HepG2 (cell line): ENCODE measurements at places on chromosomes 16 and 17.

GRCh38 chr17:79721993-79722671 is 8.6 kb upstream of the ENPP7 start:
- DNase-seq = peak; percentile 64

DNA sequence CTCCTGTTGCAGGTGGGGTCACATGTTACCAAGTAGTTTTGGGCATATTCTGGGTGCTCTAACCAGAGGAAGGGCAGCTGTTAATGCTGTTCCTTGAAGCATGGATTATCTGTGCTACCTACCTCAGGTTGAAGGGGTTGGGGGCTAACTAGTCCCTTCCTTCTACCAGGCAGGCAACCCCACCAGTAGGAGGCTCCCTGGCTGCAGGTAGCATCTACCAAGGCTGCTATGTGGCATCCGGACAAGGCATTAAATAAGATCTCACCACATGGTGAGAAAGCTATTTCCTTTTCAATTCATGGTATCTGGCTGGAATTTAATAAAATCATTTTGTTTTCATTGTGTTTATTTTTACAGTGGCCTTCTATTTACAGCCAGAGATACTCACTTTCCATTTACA is 62.5 kb downstream of the CACNG3 start:
- DNase-seq = no peak

GRCh38 chr17:78324391-78325075 is 35.3 kb downstream of the SOCS3 start:
- no peak for DNase-seq

- peak; percentile 22 for DNase-seq
Observed at GRCh38 chr16:85220125-85220839, 108.0 kb upstream of the CIBAR2 start.

- DNase-seq = no peak
Observed at GRCh38 chr17:30238387-30239088, 3.0 kb upstream of the SLC6A4 start.

- no peak for DNase-seq
Observed at GRCh38 chr17:29190039-29190438, 9.8 kb upstream of the MYO18A start.

DNA sequence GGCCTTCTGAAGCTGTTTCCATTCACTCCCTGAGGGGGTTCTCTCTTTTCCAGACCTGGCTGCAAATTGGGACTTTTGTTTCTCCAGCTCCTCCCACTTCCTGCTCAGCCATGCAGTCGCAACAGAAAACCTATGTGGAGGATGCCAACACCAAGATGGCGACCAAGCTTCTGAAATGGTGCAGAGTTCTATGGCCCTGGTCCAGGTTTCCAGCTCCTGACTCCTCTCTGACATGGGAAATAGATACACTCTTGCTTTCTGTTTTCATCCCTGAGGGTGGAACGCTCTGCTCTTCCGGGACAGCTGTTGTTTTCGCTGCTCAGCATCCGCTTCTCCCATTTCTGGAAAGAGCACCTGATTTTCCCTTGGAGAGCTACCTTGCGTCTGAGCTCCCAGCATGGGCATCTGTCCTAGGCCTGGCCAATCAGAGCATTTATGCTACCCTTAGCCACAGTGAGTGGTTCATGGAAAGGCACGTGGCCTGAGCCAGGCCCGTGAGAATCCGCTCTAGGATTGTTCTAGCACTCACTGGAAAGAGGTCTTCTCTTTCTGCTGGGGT is 8.1 kb downstream of the GPRC5B start:
- DNase-seq = no peak

GRCh38 chr17:42027590-42027889 is 7.7 kb downstream of the NKIRAS2 start:
- no peak for DNase-seq

- DNase-seq = no peak
Observed at GRCh38 chr16:67183-67791, 5.1 kb downstream of the RHBDF1 start.

DNA sequence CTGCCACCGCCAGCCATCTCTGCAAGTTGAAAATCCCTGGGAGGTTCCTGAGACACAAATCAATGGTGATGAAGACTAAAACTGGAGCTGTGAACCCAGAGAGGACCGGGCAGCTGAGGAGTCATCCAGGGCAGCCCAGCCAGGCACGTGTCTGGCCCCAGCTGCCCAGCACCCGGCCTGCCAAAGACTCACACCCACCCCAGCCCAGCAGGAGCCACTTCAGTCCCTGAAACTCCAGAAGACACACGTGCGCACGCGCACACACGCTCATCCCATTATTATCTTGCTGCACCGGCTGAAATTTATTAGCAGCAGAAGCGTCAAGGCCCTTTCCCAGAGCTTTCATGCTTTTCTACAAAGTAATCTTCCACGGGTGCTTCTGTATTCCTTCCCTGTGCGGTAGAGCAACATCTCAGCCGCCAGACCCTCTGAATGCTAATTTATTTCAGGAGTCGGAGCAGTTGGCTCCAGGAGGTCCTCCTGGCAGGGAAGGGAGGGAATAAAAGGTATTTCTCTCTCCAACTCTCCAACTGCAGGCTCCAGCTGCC is 59.8 kb upstream of the RBFOX3 start:
- DNase-seq = no peak

GRCh38 chr16:66207139-66207882 is 159.2 kb upstream of the CDH5 start:
- DNase-seq = no peak

DNA sequence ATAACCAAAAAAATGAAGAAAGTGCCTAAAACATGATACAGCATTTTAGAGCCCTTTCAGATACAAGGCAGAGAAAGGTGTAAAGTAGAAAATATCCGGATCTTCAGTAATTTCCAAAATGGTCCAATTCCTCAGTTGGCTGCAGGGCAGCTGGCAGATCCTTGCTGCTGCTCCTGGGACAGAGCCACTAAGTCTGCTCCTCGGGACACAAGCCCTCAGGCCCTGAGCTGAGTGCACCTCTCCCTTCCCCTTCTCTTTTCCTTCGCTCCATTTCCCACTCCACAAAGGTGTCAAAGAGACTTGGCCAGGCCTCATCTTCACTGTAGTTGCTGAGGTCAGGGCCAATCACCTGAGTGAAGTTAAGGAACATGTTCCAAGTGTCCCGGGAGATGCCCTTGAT is 40.5 kb downstream of the DCUN1D3 start:
- DNase-seq = no peak

DNA sequence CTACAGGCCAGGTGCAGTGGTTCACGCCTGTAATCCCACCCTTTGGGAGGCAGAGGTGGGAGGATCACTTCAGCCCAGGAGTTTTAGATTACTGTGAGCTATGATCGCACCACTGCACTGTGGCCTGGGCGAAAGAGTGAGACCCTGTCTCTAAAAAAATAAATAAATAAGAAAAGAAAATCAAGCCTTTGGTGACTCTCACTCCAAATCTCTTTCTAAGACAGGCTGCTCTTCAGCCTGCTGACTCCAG is 976 bp downstream of the ABCC3 start:
- DNase-seq = no peak

GRCh38 chr17:38867179-38867967 is 2.5 kb upstream of the LASP1 start:
- peak; percentile 77 for DNase-seq

DNA sequence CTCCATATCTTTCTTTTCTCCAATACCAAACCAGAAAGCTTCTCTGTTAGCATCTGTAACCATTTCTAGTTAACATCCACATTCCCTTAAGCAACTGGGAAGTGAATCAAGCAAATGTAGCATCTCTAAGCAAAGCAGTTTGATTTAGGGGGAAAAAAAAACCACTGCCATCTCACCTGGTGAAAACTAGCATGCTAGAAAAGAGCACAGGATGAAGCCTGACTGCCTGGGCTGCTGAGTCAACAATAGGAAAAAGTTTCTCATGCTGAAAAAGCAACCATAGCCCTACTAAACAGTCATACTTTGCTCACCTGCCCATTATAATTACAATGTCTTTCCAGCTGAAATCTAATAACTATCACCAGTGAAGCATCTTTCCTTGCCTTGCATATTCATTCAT is 139.3 kb downstream of the ANKFN1 start:
- DNase-seq = no peak

DNA sequence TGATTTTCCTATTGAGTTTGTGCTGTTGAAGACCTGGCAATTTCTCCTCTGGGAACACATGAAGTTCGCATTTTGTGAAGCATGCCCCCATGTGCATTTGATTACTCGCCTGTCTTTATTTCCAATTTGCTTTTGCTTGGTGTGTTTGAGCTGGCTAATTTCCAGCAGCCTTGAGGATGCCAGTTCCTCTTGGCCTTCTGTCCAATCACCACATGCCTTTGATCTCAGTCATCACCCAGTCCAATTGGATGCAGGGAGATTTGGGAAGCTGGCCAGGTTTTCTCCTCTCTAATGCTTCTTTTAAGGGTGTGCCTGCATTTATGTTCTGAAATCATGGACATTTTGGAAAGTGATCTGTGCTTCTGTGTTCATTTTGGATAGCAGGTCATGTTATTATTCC is 3.8 kb upstream of the TMEM100 start:
- DNase-seq = no peak

DNA sequence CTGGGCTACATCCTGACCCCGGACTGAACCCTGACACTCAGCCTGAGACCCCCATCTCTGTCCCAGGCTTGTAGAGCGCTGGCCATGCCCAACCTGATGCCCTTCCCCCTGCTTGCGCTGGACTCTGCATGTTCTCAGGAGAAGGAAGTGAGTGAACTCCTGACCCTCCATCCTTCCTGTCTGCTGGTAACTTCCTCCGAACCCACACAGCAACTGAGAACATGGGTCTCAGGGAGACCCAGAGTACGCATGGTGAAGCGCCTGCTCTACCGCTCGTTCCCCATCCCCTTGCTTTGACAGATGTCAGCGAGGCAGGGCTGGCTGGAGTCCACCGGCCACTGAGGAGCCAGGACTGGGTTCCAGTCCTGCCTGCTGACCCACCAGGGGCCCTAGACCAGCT is 6.1 kb downstream of the CAMKK1 start:
- DNase-seq = no peak

GRCh38 chr17:79167486-79167885 is 92.9 kb downstream of the ENGASE start:
- no peak for DNase-seq

DNA sequence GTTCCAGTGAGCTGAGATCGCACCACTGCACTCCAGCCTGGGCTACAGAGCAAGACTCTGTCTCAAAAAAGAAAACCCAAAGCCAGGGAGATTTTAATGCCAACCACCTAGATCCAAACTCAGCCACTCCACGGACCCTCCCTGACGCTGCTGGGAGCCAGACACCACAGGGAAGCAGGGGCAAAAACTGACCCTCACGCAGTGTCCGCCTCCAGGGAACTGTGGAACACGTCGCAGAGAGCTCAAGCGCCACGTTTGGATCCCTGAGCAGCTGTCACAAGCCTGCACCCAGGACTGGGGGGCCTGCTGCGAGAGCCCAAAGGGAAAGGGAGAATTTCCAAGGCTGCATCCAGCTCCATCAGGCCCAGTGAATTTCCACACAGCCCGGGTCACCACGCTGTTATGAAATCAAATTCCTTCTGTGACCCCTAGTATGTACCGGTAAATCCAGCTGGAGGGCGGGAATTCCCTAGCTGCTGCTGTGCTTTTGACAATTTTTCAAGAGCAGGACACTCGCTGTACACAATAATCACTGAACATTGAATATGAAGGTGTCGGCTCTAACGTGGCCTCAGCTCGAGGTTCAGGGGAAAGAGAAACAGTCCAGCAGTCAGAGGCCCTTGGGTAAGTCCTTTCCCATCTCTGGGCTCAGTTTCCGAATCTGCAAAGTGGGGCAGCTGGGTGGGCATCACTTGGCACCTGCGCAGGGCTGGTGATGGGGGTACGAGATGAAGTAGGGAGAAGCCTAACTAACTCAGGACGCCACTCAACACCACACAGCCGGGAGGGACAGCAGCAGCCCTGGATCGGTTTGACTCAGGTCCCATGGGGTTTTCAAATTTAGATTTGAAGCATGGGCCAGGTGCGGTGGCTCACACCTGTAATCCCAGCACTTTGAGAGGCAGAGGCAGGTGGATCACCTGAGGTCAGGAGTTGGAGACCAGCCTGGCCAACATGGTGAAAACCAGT is 8.6 kb downstream of the CARHSP1 start:
- peak; percentile 96 for DNase-seq

- DNase-seq = no peak
Observed at GRCh38 chr16:30904114-30904780, 7.8 kb downstream of the CTF1 start.

DNA sequence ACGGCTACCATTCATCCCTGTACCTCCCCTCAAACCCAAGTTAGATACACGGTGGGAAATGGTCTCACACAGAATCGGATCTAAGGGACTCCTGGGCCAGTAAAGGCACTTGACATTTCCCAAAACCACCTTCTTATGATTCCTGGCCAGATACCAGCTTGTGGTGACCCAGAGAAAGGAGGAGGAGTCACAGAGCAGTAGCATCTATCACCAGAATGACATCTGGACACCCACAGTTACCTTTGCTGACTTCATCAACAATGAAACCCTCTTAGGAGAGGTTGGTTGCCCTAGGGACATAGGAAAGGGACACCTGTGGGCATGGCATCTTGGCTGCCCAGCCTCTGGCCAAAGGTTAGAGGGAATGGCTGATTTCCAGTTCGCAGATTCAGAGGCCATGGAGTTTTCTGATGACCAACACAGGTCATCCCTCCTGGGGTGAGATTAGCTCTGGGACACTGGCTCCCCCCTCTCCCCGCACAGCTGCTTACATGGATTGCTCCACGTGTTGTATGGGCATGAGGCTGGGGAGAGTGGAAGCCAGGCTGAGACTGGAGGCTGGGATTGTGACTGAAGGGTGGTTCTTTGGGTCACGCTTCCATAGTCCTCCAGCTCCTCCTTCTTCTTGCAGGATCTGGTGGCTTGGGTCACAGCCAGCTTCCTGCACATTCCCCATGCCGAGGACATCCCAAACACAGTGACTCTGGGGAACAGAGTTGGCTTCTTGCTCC is 1.4 kb upstream of the AOC3 start:
- no peak for DNase-seq

DNA sequence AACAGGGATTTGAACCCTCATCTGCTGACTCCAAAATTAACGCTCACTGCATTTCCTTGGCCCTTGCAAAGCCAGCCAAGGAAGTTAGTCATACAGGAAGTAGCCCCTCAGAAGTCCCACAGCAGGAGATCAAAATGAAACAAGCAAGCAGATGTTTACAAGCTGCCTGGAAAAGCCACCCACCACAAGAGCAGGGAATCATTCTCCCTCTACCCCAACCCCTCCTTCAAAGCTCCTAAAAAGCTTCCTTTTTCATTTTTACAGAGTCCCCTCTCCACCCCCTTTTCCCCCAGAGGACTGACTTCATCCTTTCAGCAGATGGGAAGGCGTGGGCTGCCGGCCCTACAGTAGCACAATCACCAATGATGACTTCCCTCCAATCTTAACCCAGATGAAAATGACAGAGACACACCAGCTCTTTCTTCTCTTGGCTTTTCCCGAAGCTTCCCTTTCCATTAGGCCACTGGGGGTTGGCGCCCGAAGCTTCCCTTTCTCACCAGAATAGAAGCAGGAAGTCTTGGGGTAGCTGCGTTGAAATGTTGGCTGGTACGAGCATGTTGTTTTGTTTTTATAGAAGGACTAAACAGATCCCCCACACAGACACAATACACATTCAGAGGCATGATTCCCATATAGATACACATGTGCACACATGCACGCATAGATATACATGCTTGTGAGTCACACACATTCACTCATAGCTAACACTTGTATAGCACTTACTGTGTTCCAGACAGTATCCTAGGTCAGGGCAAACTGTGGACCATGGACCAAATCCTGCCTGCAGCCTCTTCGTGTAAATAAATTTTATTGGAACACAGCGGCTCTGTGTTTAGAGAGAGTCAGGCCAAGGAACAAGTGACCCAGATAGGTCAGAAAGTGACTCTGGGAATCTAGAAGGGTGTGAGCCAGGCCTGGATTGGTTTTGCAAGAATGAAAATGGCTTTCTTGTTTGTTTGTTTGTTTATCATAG is 17.4 kb downstream of the ITPRIPL2 start:
- no peak for DNase-seq
